ENCODE measurements at places on chromosomes 1 and 21. TPM values are rescaled to one million over a fixed set of nuclear protein-coding genes. Genes with fewer than 3 reads are reported as not detected.

The THEM5 gene
- not detected for total RNA-seq

The PRMT6 gene
- 10.2 TPM for total RNA-seq

The OXCT2 gene
- total RNA-seq = 0.55 TPM

The IL23R gene
- not detected for total RNA-seq

The SPRR2B gene
- total RNA-seq = not detected

The AMY2A gene
- not detected for total RNA-seq

DNA sequence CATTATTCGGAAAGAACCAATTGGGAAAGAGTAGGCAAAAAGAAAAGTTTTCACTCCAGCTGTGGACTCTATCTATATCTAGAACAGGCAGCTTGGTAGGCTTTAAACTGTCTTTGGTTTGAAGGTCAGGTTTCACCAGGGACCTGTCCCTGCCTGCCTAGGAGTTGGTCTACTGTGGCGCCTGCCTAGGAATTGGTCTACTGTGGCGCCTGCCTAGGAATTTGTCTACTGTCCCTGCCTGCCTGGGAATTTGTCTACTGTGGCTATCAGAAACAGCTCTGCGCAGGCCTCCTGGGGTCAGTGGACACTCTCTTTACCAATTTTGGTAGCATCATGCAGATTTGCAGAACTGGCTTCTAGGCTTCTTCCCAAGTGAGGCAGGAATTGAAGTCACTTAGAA is 13.8 kb downstream of the USP25 start:
- H3K4me1 ChIP-seq = peaks cover 53% of the 10 kb centered on the region
- H3K27me3 ChIP-seq = no peaks in the 10 kb centered on the region
- no peaks in the 10 kb centered on the region for H3K36me3 ChIP-seq
- no peak overlapping the region for H3K4me3 ChIP-seq

DNA sequence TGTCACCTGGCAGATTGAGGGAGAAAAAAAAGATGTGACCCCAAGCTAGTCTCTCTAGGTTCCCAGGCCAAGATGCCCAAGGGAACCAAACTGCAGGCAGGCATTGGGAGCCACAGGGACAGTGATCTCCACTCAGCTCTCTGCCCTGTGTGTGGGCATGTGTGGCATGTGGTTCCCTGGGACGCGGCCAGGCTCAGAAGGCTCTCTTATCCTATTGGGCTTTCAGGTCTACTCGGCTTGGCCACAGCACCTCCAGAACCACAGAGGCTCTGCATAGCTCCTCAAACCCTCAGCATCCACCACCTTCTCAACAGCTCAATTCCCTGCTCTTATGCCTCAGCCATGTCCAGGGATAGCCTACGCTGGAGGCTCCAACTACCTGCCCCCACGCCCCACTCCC is 22.0 kb downstream of the IQGAP3 start:
- peak; percentile 52 for DNase-seq
- no peaks in the 10 kb centered on the region for H3K36me3 ChIP-seq
- peaks cover 5% of the 10 kb centered on the region for H3K4me1 ChIP-seq
- H3K27me3 ChIP-seq = no peaks in the 10 kb centered on the region

DNA sequence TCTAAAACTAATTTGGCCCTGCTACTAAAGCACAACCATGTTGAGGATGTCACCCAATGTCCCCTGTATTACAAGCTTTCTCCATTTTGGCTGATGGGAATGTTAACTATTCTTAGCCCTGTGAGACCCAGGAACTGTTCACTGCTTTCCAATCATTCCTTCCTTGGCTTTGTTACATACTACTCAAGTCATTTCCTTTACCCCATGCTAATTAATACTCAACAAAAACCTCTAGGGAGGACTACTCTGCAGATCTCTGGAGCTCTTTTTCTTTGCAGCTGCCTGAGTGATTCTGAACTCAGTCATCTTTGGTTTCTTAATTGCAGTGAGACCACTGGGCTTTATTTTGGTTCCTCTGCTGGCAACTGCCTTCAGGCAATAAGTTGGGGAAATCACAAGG is 23.3 kb upstream of the RPE65 start:
- H3K27ac ChIP-seq = no peak overlapping the region
- H3K4me1 ChIP-seq = no peaks in the 10 kb centered on the region
- DNase-seq = no peak
- H3K27me3 ChIP-seq = no peaks in the 10 kb centered on the region
- no peaks in the 10 kb centered on the region for H3K36me3 ChIP-seq
- H3K4me3 ChIP-seq = no peak overlapping the region

GRCh38 chr1:160116283-160117147 is 956 bp downstream of the ATP1A2 start:
- H3K27ac ChIP-seq = peak overlapping the region; percentile 84
- H3K27me3 ChIP-seq = no peaks in the 10 kb centered on the region
- no peak for DNase-seq
- H3K4me1 ChIP-seq = peaks cover 47% of the 10 kb centered on the region
- H3K4me3 ChIP-seq = peak overlapping the region; percentile 33

- no peak overlapping the region for H3K4me3 ChIP-seq
- no peaks in the 10 kb centered on the region for H3K36me3 ChIP-seq
- no peaks in the 10 kb centered on the region for H3K4me1 ChIP-seq
- DNase-seq = no peak
These were observed 179.7 kb downstream of the TNFSF18 start for GRCh38 chr1:172870901-172871606.

DNA sequence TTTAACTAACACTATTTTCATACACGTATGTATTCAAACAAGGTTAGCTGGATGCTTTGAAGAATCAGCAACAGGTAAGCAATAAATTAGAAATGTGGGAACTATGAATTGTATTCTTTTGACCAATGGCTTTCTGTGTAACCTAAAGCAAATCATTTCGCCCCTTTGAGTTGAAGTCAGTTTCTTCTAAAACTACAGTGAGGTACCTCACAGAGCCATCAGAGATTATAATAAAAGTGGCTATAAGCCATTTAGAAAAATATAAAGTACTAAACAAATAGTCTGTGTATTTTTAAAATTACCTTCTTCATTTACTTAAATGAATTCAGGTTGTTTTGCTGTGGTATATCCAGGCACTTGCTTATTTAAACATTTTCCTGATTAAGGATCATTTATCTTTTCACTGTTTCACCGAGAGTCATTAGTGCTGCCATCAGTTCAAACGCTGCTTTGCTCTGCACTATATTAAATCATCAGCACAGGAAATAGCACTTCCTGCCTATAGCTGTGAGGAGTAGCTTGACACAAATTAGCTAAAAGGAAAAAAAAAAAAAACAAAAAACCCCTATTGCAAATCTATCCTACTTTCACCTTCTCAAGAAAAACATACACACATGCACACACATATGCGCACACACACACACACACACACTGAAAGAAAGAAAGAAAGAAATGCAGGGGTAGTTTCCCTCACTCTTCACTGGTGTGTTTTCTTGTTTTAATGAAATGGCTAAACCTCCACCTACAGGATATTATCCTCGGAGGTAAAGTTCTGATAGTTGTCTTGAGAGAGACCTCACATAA is 39.8 kb upstream of the C1orf105 start:
- H3K4me1 ChIP-seq = no peaks in the 10 kb centered on the region
- H3K27ac ChIP-seq = no peak overlapping the region
- H3K27me3 ChIP-seq = no peaks in the 10 kb centered on the region
- no peak for DNase-seq
- H3K4me3 ChIP-seq = no peak overlapping the region

DNA sequence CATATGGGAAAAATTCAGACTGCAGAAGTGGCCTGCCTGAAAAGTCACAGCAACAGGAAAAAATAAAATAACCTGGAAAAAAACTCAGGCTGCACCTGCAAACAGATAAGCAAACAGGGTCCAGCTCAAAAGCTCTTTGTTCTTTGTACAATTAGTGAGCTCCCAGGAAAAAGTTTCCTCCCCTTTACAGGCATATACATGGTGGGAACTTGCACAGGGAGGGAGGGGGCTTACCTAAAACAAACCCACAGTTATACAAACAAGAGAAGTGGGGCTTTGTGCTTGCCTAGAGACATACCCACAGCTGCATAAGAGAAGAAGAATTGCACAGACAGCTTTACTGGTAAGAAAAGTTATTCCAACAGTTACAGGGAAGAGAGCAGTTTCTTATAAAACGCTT is 31.7 kb upstream of the COG2 start:
- no peak overlapping the region for H3K4me3 ChIP-seq
- DNase-seq = no peak
- no peaks in the 10 kb centered on the region for H3K27me3 ChIP-seq
- no peaks in the 10 kb centered on the region for H3K36me3 ChIP-seq
- no peaks in the 10 kb centered on the region for H3K4me1 ChIP-seq

DNA sequence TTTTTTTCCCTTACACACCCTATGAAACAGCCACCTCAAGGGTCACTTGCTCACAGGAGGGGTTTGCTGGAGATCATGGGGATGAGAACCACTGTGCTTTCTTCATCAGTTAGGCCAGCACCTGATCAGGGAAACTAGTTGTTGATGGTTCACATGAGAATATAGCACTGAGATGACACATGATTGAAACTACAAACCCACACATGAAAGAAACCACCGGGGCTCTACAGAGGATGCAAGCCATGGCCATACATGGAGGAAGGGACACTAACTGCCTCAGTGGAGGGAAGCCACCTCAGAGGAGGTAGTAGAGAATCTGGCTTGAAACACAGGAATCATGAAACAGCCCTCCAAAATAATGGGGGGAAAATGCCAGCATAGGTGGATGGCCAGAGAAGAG is 63.2 kb downstream of the PRKAB2 start:
- no peaks in the 10 kb centered on the region for H3K4me1 ChIP-seq
- no peak for DNase-seq
- H3K27me3 ChIP-seq = no peaks in the 10 kb centered on the region
- H3K4me3 ChIP-seq = no peak overlapping the region
- no peak overlapping the region for H3K27ac ChIP-seq

DNA sequence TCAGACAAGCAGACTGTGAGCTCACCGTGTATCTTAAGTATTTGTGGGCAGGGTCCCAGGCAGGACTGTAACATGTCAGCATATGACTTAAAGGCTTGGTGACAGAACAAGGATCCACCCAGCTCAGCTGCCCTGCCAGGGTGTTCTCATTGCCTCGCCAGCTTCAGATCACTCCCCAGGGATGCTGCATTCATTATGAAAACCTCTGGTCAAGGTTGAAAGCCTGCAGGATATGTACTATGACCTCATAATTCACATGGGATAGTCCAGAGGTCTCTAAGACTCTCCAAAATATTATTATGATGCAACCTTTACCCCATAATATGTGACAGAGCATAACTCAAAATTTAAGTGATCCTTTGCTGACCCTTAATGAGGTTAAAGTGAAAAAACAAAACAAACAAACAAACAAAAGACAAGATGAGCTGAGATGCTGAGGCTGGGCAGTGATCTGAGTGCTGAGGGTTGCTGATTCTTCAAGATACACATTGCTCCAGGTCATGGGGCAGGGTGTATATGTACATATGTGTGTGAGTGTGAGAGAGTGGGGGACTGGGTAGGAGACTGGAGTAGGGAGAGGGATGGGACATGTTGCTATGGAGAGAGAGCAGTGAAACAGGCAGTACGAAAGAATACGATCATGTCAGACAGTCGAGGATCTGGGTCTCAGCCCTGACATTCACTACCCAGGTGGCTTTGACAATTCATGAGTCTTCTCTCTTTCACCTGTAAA is 98.8 kb upstream of the DUSP10 start:
- H3K4me1 ChIP-seq = peaks cover 12% of the 10 kb centered on the region
- no peak overlapping the region for H3K27ac ChIP-seq
- no peak for DNase-seq

DNA sequence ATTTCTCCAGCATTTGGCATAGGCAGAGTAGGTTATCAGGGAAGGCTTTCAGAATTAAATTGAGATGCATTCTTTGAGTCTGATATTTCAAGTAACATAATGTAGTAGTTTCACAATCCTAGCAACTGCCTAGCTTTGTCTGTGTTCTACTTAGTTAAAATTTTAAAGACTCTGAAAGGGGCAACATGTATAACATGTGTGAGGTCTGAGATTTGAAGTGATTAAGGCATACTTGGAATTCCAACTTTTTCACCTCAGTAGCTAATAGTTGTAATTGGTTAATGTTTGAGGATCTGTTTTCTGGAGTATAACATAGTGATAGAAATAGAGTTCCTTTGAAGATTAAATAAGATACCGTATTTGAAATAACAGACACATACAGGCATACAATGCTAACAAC is 335.2 kb upstream of the BEND5 start:
- no peak overlapping the region for H3K27ac ChIP-seq
- H3K4me1 ChIP-seq = no peaks in the 10 kb centered on the region
- no peak for DNase-seq
- no peaks in the 10 kb centered on the region for H3K27me3 ChIP-seq
- H3K4me3 ChIP-seq = no peak overlapping the region

DNA sequence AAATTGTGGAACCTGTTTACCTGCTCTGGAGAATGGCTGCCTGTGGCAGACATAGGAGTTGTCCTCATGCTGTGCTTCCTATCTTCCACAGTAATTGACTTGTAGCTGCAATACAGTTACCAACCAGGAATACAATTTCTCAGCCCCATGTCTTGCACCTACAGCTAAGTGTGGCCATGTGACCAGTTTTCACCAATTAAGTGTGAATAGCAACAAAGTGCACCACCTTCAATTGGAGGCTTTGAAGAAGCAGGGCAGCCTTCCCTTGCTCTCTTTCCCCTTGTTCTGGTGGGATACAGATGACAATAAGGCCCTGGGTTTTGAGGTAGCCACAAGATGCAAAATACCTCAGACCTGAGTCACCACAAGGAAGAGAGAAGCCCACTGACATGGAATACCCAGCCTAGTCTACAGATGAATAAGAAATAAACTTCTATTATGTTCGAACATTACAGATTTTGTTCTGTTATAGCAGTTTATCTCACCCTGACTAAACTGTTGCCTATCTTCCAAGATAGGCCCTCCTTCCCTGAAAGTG is 70.2 kb upstream of the S1PR1 start:
- no peak overlapping the region for H3K4me3 ChIP-seq
- H3K36me3 ChIP-seq = no peaks in the 10 kb centered on the region
- no peak for DNase-seq
- no peaks in the 10 kb centered on the region for H3K4me1 ChIP-seq
- no peak overlapping the region for H3K27ac ChIP-seq

DNA sequence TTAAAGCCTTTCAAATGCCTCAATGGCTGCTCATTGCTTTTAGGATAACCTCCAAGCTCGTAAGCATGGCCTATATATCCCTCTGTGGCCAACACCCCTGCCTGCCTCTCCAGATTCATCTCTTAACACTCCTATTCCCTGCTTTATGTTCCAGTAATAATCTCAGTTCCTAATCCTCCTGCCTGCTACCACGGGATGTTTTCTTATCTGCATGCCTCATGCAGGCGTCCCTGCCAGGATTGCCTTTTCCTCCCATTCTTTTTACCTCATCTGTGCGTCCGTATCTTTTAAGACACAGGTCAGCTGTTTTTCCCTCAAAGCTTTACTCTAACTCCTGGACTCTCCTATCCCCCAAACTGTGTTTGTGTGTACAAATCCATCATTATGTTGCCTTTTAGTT is 36.1 kb downstream of the ZBTB40 start:
- H3K27me3 ChIP-seq = no peaks in the 10 kb centered on the region
- H3K27ac ChIP-seq = no peak overlapping the region
- H3K36me3 ChIP-seq = peaks cover 29% of the 10 kb centered on the region
- H3K4me1 ChIP-seq = no peaks in the 10 kb centered on the region
- DNase-seq = no peak
